Substantia nigra (tissue), 51 donors: ENCODE measurements at places on chromosomes 11 and 22.

- DNase-seq, result no peak
Measured at GRCh38 chr22:36285545-36285944, 32.6 kb downstream of the APOL1 start.

- no peak for DNase-seq
Measured at GRCh38 chr11:27281740-27282590, 81.0 kb downstream of the CCDC34 start.

GRCh38 chr22:27134315-27134701 lies 476.9 kb downstream of the MIAT start:
- no peak for DNase-seq

GRCh38 chr11:31628111-31628510 lies 118.5 kb downstream of the ELP4 start:
- DNase-seq, result no peak

DNA sequence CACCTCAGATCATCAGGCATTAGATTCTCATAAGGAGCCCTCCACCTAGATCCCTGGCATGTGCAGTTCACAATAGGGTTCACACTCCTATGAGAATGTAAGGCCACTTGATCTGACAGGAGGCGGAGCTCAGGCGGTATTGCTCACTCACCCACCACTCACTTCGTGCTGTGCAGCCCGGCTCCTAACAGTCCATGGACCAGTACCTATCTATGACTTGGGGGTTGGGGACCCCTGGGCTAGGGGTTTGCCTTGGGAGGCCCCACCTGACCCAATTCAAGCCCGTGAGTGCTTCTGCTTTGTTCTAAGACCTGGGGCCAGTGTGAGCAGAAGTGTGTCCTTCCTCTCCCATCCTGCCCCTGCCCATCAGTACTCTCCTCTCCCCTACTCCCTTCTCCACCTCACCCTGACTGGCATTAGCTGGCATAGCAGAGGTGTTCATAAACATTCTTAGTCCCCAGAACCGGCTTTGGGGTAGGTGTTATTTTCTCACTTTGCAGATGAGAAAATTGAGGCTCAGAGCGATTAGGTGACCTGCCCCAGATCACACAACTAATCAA lies 2.2 kb downstream of the APOC3 start:
- DNase-seq, result no peak
